ENCODE measurements at places on chromosomes 6 and 20. TPM values are rescaled to one million over a fixed set of nuclear protein-coding genes. Genes with fewer than 3 reads are reported as not detected.

The CALHM4 gene
- not detected for polyA plus RNA-seq

DNA sequence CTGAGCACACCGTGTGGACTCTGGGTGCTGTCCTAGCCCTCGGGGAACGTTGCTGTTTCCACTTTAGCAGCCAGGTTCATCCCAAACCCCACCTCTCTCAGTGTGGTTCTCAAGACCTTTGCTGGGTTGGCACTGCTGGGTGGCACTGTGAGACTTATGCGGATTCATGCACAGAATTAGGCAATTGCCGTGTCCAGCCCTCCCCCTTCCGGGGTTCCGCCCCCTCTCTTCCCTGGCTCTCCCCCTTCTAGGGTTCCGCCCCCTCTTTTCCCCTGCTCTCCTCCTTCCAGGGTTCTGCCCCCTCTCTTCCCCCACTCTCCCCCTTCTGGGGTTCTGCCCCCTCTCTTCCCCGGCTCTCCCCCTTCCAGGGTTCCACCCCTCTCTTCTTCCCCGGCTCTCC is 39.8 kb upstream of the SLCO4A1 start:
- no peak for DNase-seq

DNA sequence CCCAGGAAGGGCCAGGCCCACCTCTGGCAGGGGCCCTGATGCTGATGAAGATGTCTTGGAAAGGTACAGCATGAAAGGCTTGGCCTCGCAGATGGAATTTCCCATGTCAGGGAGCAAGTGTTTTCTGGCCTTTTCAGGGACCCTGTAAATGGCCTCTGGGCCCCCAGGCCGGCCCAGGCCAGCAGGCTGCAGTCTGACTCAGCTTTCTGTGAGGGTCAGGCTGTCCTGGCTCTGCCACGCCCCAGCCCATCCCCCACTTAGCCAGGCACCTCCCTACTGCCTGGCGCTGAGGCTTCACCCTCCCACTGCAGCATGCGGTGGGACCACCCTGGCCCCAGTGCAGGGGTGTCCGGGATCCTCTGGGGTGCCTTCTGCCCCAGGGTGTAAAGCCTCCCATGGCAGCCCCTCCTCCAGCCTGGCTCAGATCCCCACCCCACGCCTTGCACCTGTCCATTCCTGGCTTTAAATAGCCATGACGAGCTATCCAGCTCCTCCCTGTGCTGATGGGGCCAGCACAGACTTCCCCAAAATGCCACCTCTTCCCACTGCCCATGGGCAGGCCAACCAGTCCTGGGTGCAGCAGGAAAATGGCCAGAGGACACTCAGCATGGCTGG is 35.6 kb upstream of the GATA5 start:
- peak; percentile 55 for DNase-seq

GRCh38 chr20:62492711-62493110 is 16.9 kb upstream of the GATA5 start:
- no peak for DNase-seq

DNA sequence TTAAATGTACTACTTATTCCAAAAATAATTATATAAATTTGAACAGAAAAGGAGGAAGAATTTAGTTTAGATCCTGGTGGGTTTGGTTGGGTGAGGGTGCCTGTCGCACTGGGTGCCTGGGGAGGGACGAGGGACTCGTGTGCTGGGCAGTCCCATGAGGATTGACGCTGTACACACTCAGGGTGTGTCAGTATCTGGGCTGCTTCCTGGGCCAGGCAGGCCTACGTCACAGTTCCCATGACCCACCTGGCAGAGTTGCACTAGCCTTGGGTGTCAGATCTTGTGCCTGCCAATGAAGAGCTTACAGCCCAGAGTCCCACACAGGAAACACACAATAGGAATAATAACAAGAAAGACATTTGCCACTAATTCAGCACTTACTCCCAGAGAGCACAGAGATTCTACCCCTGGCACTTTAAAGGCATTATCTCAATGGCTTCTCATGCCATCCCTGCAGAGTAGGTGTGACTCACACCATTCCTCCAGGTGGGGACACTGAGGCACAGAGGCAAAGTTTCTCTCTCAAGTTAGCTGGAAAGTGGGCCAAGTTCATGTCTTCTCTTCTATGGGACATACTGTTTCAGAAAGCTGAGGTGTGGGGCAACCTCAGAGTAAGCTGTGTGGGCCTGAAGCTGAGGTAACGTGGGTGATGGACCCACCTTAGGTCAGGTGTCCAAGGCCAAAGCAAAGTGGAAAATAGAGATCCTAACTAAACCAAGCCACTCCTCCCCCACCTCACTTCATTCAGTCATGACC is 1.3 kb upstream of the SDCBP2 start:
- no peak for DNase-seq

- DNase-seq: no peak
These were observed 28.5 kb upstream of the TMEM14A start for GRCh38 chr6:52642368-52642767.

Data from muscle of back (tissue), 13 donors.